ENCODE measurements at places on chromosomes 2 and 18.

DNA sequence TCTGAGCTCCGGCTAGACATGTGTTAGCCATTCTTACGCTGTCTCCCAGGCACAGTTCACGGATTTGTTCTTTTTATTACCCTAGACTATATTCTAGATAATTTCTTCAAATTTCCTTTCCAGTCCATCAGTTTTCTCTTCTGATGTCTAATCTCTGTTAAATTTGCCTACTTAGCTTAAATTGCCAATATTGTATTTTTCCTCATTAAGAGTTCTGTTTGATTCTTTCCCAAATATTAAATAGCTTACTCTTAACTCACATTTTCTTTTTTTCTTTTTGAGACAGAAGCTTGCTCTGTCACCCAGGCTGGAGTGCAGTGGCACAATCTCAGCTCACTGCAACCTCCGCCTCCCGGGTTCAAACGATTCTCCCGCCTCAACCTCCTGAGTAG lies 21.2 kb downstream of the CROCC2 start:
- DNase-seq, result no peak

GRCh38 chr18:56517196-56517595 lies 121.2 kb downstream of the TXNL1 start:
- DNase-seq, result no peak

DNA sequence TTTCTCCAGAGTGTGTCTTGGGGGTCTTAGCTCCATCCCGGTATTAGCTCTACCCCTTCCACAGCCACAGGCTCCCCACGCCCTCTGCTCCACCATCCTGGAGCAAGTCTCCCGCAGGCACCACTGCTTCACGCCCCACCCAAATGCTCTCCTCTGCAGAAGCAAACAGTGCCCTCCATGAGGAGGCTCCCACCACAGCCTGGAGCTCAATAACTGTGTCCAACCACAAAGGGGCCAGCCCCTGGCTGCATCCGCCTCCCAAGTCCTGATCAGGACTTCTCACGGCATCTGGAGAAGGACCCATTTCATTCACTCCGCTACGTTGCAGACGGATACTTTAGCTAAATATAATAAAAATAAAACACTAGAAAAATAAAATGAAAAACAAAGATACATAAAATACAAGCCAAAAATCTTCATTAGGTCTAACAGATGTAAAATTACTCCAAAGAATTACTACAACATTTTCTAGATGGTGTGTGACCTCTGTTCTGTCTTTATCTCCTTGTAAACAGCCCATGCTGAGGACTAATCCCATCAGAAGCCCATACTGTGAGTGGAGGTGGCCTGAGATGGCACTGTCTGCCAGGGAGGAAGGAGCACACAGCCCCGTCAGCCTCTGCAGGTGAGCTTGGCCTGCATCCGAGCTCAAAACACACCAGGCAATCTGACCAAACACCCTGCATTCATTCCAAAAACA lies 210.8 kb upstream of the RAB6C start:
- no peak for DNase-seq

- no peak for DNase-seq
Observed at GRCh38 chr18:25662272-25662671, 310.3 kb upstream of the ZNF521 start.

DNA sequence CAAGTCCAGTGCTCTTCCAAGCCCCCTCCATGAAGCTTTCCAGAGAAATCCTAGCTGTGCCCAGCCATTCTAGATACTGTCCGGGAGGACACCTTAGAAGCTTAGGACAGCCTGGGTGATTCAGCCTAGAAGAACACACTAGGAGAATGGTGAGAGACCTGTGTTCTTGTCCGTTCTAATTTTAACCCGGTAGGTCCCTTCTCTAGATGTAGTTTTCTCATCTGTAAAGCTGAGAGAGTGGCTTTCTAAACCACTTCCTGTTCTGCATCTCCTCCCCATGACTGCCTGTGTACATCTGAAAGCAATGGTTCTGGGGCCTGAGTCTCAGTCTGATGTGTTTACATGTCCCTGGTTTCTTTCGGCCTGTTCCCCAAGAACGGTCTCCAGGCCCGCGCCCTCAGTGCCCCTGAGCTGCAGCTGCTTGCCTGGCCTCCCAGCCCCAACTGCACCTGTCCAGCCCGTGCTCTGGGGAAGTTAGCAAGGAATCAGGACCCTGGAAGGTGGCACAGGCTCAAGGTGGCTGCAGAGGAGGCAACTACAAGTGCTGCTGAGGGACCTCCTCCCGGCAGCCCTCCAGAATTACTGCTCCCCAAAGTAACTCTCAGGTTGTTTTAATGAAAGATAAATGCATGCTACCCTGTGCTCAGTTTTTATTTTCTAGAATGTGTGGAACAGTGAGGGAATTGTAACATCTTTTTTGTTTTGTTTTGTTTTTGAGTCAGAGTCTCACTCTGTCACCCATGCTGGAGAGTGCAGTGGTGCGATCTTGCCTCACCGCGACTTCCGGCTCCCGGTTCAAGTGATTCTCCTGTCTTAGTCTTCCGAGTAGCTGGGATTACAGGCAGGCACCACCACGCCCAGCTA lies 105.9 kb downstream of the LBH start:
- peak; percentile 69 for DNase-seq

- DNase-seq, result no peak
Observed at GRCh38 chr2:129256642-129257041, 722.8 kb upstream of the RAB6C start.

GRCh38 chr2:636641-637405 lies 40.4 kb downstream of the TMEM18 start:
- DNase-seq, result peak; percentile 52

GRCh38 chr2:230866756-230867523 lies 2.2 kb downstream of the ITM2C start:
- DNase-seq, result peak; percentile 94

GRCh38 chr18:424071-424661 lies 76.3 kb downstream of the COLEC12 start:
- DNase-seq, result no peak

DNA sequence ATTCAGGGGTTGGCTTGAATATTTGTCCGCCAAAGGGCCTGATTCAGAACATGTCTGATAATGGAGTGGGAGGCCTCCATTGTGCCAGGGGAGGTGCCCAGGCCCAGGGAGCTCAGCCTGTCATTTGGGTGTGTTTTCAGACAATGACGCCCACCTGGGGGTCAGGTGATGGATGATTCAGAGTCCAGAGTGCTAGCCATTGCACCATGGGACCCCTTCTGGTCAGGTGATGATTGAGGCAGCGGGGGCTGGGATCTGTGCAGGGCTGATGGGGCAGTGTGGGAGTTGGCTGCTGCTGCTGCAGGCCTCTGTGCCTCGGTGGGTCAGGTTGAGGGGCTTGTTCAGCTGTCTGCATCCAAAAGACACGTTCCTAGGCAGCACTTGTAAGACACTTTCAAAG lies 8.3 kb upstream of the ARHGEF4 start:
- no peak for DNase-seq

DNA sequence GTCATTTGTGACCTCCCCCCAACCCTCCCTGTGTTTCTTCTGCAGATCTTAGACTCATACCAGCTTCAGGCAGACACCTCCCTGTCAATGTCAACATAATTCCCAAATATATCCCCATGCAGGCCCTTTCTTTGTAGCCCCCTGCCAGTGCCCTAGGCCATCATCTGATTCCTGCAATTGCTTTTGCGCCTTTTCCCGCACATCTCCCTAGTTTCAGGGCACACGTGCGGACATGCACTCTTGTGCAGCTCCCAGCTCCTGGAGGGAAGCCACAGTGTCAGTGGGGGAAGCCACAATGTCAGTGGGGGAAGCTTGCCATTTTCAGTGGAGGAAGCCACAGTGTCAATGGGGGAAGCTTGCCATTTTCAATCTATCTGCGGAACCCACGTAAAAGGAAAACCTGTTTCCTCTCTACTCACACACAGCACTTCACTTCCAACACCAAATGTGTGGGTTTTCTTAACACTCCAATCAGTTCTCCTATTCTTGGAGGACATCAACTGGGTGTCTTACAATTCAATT lies 256.4 kb downstream of the ACKR3 start:
- DNase-seq, result no peak

DNA sequence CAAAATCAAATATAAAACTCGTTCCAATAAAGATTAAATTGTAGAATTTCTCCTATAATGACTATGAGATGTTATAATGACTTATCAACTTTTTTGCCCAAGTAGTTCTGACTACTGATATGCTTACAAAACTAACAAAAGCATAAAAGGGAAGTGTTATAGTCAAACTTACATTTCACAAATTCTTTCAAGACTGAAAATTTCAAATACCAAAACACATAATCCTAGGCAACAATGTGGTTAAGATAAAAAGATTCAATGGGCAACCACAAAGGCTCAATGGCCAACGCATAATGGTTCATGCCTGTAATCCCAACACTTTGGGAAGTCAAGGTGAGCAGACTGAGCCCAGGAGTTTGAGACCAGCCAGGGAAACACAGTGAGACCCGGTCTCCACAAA lies 135.7 kb downstream of the USP34 start:
- no peak for DNase-seq

DNA sequence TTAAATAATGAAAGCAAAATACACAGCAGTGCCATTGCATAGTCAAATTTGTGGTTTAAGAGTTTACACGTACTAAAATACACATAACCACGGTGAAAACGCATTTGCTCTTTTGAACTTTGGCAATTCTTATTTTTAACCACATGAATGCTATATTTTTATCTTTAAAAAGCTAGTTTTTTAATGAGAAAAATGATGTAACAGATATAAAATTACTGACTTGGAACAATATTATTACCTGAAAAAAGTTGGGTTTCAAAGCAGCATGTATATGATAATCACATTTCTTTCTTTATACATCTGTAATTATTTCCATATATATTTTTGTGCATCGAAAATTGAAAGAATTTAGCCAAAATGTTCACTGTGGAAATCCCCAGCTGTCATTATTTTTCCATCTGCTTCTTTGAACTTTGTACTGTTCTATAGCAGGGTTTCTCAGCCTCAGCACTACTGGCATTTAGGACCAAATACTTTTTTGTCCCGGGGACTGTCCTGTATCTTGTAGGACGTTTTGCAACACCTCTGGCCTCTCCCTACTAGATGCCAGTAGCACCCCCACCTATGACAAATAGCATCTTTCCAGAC lies 75.9 kb upstream of the CAB39 start:
- DNase-seq, result no peak

- DNase-seq, result no peak
Observed at GRCh38 chr2:27033253-27033852, 588 bp downstream of the TMEM214 start.
